ENCODE measurements at places on chromosomes 11 and 22. TPM values are rescaled to one million over a fixed set of nuclear protein-coding genes. Genes with fewer than 3 reads are reported as not detected.

DNA sequence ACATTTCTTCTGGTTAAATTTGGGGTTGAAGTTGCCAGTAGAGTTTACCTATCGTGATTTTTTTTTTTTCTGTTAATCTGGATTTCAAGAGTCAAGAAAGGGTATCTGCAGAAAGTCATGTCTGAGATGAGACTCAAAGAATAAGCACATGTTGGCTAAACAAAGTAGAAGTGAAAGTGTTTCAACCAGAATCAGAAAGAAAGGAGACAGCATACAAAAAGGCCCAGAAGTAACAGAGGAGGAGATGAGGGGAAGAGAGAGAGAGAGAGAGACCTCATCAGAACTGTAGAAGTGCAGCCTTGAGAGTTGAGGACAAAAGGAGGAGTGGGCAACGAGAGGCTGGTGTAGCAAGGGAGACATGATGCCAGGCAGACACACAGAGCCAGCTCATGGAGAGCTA is 54.9 kb downstream of the SVIP start:
- H3K27ac ChIP-seq, result no peak overlapping the region
- DNase-seq, result no peak
- peaks cover 26% of the 10 kb centered on the region for H3K27me3 ChIP-seq
- H3K4me1 ChIP-seq, result no peaks in the 10 kb centered on the region
- H3K36me3 ChIP-seq, result no peaks in the 10 kb centered on the region

GRCh38 chr11:486189-486588 is 20.9 kb downstream of the RNH1 start:
- H3K36me3 ChIP-seq, result no peaks in the 10 kb centered on the region
- no peaks in the 10 kb centered on the region for H3K4me1 ChIP-seq
- H3K27ac ChIP-seq, result no peak overlapping the region
- no peaks in the 10 kb centered on the region for H3K27me3 ChIP-seq
- DNase-seq, result no peak

DNA sequence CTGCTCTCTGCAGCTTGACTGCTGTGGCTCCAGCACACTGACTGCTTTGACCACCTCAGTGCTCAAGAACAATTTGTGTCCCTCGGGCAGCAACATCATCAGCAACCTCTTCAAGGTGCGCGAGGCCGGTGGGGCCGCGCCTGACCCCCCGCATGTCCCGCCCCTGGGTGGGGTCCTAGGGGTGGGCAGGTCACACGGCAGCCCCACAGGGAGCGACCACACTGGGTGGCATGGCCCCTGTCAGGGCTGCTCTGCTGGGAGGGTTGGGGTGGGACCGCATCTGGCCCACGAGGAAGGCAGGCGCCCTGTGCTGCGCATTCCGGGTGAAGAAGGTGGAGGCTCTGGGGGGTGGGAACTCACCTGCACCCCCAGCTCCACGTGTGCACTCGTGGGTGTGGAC is 4.7 kb upstream of the TSSC4 start:
- DNase-seq, result no peak
- peaks cover 15% of the 10 kb centered on the region for H3K36me3 ChIP-seq
- no peak overlapping the region for H3K27ac ChIP-seq
- H3K4me3 ChIP-seq, result no peak overlapping the region

GRCh38 chr11:39571081-39571480 is 1888.4 kb downstream of the LRRC4C start:
- H3K4me1 ChIP-seq, result no peaks in the 10 kb centered on the region
- DNase-seq, result no peak
- H3K4me3 ChIP-seq, result no peak overlapping the region
- H3K27me3 ChIP-seq, result no peaks in the 10 kb centered on the region
- H3K36me3 ChIP-seq, result no peaks in the 10 kb centered on the region

GRCh38 chr11:7489376-7489775 is 4.1 kb downstream of the OLFML1 start:
- no peak for DNase-seq
- H3K36me3 ChIP-seq, result no peaks in the 10 kb centered on the region
- H3K27me3 ChIP-seq, result peaks cover 46% of the 10 kb centered on the region

ZP1 gene
- total RNA-seq, result not detected

DNA sequence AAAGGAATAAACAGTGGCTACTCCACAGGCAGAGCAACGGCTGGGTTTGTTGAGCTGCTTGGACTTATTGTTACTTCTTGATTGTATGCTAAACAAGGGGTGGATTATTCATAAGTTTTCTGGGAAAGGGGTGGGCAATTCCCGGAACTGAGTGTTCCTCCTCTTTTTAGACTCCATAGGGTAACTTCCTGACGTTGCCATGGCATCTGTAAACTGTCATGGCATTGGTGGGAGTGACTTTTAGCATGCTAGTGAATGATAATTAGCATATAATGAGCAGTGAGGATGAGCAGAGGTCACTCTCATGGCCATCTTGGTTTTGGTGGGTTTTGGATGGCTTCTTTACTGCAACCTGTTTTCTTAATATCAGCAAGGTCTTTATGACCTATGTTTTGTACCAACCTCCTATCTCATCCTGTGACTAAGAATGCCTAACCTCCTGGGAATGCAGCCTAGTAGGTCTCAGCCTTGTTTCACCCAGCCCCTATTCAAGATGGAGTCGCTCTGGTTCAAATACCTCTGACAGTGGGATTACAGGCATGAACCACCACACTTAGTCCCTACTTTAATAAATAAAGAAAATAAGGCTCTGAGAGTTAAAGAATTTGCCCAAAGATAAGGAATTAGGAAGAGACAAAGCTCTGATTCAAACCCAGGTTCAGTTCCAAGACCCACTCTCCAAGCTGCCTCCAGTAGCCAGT is 65.6 kb upstream of the CLMP start:
- no peaks in the 10 kb centered on the region for H3K4me1 ChIP-seq
- peaks cover 10% of the 10 kb centered on the region for H3K27me3 ChIP-seq
- no peak for DNase-seq
- no peaks in the 10 kb centered on the region for H3K36me3 ChIP-seq
- no peak overlapping the region for H3K27ac ChIP-seq

DNA sequence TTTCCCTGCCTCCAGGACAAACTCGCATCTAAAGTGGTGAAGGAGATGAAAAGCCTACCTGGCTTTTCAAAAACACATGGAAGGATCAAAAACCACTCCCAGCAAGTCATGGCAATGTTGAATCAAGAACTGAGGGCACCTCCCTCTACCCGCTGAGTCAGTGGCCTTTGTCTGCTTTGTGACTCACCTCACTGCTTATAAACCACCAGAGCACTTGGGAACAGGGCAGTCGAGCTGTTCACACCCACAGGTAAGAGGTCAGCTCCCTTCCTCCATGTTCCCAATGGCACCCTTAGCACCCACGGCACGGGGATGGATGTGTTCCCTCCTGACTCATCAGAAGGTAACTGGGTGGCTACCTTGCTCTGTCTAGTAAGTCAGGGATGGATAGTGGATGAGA is 21.7 kb downstream of the TENM4 start:
- DNase-seq, result peak; percentile 50
- H3K4me1 ChIP-seq, result peaks cover 3% of the 10 kb centered on the region
- no peaks in the 10 kb centered on the region for H3K36me3 ChIP-seq
- no peak overlapping the region for H3K4me3 ChIP-seq
- no peak overlapping the region for H3K27ac ChIP-seq

DNA sequence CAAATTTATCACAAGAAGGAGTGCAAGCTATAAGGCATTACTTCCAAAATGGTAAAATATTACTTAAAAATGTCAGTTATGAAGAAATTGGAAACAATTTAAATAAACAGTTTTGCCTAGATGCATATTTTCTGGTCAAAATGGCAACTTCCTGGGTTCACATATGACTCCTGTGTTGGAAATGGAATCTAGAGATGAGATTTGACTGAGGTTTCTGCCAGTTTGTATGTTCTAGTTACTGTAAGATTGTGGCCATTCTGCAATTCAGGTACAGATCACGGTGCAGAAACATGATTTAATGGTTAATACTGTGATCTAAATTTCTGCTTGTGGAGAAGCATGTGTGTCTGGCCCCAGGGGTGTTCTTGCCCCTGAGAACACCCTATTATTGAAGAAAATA is 3.4 kb upstream of the OR4C6 start:
- H3K4me1 ChIP-seq, result no peaks in the 10 kb centered on the region
- DNase-seq, result no peak
- H3K27ac ChIP-seq, result no peak overlapping the region
- no peak overlapping the region for H3K4me3 ChIP-seq

GRCh38 chr22:37764622-37765021 is 43.1 kb upstream of the GCAT start:
- no peak overlapping the region for H3K4me3 ChIP-seq
- no peaks in the 10 kb centered on the region for H3K27me3 ChIP-seq
- peaks cover 18% of the 10 kb centered on the region for H3K4me1 ChIP-seq
- H3K36me3 ChIP-seq, result peaks cover 34% of the 10 kb centered on the region
- no peak for DNase-seq

DNA sequence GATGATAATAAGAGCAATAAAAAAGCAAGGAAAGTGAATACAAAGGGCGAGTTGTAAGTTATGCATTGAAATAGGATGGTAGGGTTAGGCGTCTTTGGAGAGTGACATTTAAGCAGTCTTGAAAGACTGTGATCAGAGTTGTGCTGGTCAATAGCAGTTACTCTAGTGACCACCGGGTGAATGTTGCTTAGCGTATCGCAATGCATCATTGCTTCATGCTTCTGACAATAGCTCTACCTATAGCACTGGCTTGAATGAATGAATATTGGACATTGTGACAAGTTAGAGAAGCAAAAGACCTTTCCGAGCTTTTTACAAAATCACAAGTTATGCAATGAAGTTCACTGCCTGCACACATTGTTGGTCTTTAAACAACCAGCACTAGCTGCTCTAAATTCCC is 7.7 kb upstream of the OR8B12 start:
- no peak for DNase-seq
- H3K27me3 ChIP-seq, result peaks cover 17% of the 10 kb centered on the region
- H3K4me1 ChIP-seq, result no peaks in the 10 kb centered on the region
- no peak overlapping the region for H3K27ac ChIP-seq
- no peaks in the 10 kb centered on the region for H3K36me3 ChIP-seq

DNA sequence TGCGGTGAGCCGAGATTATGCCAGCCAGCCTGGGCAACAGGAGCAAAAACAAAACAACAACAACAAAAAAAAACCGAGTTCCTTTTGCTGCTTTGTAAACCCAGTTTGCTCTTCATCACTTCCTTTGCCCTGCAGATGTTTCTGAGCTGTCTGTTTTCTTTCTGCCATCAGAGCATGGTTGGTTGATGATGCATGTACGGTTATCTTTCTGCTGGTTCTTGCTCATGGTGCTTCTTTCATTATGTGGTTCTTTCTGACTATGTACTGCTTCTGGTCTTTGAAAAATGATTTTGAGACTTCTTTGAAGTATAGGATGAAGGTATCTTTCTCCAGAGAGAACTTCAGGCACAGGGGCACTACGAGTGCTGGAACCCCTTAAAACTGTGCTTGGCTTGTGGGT is 13.2 kb downstream of the TANGO2 start:
- DNase-seq, result no peak
- H3K36me3 ChIP-seq, result no peaks in the 10 kb centered on the region
- H3K27ac ChIP-seq, result no peak overlapping the region
- H3K27me3 ChIP-seq, result no peaks in the 10 kb centered on the region

PKNOX2 gene
- total RNA-seq, result 0.20 TPM

ACCSL gene
- not detected for total RNA-seq

DNA sequence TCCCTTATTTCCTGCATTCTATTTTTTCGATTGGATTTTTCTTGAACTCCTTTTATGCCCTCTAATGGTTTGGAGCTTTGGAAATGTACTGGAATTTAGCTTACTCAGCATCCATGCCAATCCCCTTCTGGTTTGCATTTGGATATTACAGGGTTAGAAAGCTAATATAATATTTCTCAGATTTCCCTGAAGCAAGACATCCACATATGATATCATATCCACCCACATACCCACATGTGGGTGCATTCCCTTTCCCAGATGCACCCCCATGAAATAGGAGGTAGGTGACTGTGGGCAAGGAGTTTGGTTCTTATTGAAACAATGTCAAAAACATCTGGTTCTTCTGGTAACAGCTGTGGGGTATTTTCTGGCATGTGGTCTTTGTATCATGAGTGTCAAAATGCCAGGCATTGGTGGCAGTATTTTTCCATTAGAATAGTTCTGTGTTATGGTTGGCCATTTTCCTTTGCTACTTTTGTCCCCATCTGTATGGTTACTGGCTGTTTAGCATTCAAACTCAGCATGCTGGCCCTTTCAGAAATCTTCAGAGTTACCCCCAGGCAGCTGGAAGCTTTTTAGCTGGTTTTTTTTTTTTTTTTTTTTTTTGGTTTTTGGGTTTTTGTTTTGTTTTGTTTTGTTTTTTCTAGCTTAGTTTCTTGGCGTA is 32.7 kb upstream of the DDX10 start:
- H3K4me1 ChIP-seq, result peaks cover 3% of the 10 kb centered on the region
- H3K4me3 ChIP-seq, result no peak overlapping the region
- no peaks in the 10 kb centered on the region for H3K27me3 ChIP-seq
- H3K27ac ChIP-seq, result no peak overlapping the region
- DNase-seq, result no peak
- no peaks in the 10 kb centered on the region for H3K36me3 ChIP-seq

DNA sequence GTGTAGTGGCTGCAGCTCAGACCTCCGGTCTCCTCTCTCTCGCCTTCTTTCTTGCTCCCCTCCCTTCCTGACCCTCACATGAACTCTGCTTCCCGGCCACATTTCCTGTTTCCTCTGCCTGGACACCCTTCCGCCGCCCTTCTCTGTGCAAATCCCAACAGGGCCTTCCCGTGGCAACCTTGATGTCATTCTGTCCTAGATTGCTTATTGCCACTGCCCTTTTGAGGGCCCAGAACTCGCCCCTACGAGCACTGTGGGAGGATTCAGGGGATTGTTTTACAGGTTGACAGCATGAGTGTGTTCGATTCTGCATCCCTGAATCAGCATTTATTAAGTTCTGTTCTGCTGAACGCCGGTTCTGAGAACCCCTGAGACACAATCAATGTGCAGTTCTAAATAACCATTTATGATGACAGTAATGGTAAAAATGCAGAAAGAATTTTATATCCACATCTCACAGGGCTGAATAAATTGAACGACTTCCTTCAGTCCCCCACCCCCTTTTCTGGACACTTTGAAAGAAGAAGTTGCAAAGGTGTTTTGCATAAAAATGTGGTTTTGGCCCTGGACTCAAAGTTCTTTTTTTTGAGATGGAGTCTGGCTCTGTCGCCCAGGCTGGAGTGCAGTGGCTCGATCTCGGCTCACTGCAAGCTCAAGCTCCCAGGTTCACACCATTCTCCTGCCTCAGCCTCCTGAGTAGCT is 6.4 kb downstream of the BATF2 start:
- H3K27me3 ChIP-seq, result no peaks in the 10 kb centered on the region
- no peaks in the 10 kb centered on the region for H3K36me3 ChIP-seq
- peaks cover 15% of the 10 kb centered on the region for H3K4me1 ChIP-seq
- DNase-seq, result no peak
- H3K4me3 ChIP-seq, result no peak overlapping the region

PHOX2A gene
- not detected for total RNA-seq

DNA sequence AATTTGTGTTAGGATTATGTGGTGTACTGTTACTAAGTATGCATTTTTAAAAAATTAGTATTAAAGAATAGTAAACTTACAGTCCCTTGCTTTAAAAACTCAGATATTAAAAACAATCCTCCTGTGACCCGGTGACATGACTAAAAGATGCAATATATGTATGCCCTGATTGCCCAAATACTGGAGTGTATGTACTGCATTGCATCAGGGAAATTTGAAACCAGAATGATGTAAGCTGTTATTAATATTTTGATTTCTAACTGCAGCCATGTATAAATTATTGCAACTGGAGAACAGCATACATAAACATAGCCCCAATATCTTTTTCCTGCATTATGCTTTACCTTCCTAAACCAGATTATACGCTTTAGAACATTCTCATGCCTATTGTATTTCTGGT is 3.7 kb upstream of the HSPA8 start:
- no peak for DNase-seq
- H3K4me3 ChIP-seq, result no peak overlapping the region
- peaks cover 4% of the 10 kb centered on the region for H3K36me3 ChIP-seq
- no peaks in the 10 kb centered on the region for H3K27me3 ChIP-seq
- no peak overlapping the region for H3K27ac ChIP-seq
